WTC11 (cell line): ENCODE measurements at places on chromosomes 12 and 14. TPM values are rescaled to one million over a fixed set of nuclear protein-coding genes. Genes with fewer than 3 reads are reported as not detected.
A peak's percentile ranks its signal among the peaks of the same experiment; 100 is the strongest.

The KRT73 gene
- not detected in 3 replicates for total RNA-seq

The PKP2 gene
- 21.7 to 22.0 TPM (median 21.9 TPM) in 3 replicates for total RNA-seq

The PRIM1 gene
- 51.7 to 54.5 TPM (median 54.0 TPM) in 3 replicates for total RNA-seq

The GPX2 gene
- total RNA-seq, result 0.80 to 1.5 TPM (median 1.0 TPM) in 3 replicates

The PLEKHD1 gene
- total RNA-seq, result 0.85 to 1.0 TPM (median 0.87 TPM) in 3 replicates

DNA sequence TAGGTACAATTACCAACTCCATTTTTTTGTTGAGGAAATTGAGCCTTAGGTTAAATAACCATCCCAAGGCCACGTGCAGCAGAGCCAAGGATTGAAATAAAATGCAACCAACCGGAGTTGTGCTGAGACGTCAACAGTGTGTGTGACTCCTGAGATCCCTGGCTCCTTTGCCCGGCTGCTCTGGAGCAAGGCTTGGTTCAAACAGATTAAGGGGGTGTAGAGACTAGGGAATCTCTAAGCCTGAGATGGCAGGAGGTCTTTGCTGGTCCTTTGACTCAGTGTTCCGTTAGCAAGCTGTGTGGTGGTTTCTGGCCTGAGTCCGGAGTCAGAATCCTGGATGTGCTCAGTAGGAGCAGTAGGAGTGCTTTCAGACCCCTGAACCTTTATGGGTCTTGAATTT lies 1.4 kb upstream of the SLC8A3 start:
- no peak for DNase-seq
- no peak overlapping the region for H3K27ac ChIP-seq
- peak overlapping the region; percentile 65; the same call in 1 of the 2 replicates for H3K4me3 ChIP-seq
- H3K36me3 ChIP-seq, result no peaks in the 10 kb centered on the region

GRCh38 chr14:23951590-23952201 lies 1.9 kb upstream of the DHRS4 start:
- H3K4me3 ChIP-seq, result 0 out of 2 replicates have a peak overlapping the region, but pooled peaks have one; percentile 3
- H3K27me3 ChIP-seq, result peaks cover 2% of the 10 kb centered on the region; the same call in 1 of the 2 replicates
- no peak overlapping the region for H3K27ac ChIP-seq
- H3K36me3 ChIP-seq, result peaks cover 3% of the 10 kb centered on the region; the same call in 1 of the 2 replicates
- peaks cover 26% of the 10 kb centered on the region for H3K4me1 ChIP-seq

GRCh38 chr14:32669391-32669790 lies 269.3 kb upstream of the NPAS3 start:
- H3K27me3 ChIP-seq, result no peaks in the 10 kb centered on the region
- no peaks in the 10 kb centered on the region for H3K36me3 ChIP-seq
- H3K4me3 ChIP-seq, result no peak overlapping the region
- H3K4me1 ChIP-seq, result no peaks in the 10 kb centered on the region
- no peak overlapping the region for H3K27ac ChIP-seq

- no peaks in the 10 kb centered on the region; the same call in none of the 2 replicates for H3K27me3 ChIP-seq
- no peak overlapping the region for H3K27ac ChIP-seq
- peaks cover 2% of the 10 kb centered on the region; the same call in 1 of the 2 replicates for H3K4me1 ChIP-seq
Measured at GRCh38 chr14:96104469-96105057, 65.4 kb downstream of the C14orf132 start.

DNA sequence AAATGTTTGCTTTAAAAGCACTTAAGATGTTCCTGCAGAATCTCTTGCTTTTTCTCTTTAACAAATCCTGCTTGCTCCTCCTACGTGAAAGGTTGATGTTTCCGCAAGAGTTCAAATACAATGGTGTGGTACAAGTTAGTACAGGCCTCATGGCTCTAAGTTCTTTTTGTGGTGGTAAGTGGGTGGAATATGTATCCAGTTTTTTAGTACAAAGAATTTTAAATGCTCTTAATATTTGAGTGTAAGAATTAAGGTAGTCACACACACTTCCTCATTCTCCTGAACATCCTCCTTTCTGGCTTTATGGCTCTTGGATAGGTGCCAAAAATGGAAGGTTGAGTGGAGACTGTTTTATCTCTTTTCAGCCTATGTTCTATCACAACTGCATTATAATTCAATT lies 1.8 kb downstream of the OTOGL start:
- H3K36me3 ChIP-seq, result no peaks in the 10 kb centered on the region
- DNase-seq, result no peak
- H3K4me1 ChIP-seq, result no peaks in the 10 kb centered on the region
- no peak overlapping the region for H3K4me3 ChIP-seq
- no peak overlapping the region for H3K27ac ChIP-seq

DNA sequence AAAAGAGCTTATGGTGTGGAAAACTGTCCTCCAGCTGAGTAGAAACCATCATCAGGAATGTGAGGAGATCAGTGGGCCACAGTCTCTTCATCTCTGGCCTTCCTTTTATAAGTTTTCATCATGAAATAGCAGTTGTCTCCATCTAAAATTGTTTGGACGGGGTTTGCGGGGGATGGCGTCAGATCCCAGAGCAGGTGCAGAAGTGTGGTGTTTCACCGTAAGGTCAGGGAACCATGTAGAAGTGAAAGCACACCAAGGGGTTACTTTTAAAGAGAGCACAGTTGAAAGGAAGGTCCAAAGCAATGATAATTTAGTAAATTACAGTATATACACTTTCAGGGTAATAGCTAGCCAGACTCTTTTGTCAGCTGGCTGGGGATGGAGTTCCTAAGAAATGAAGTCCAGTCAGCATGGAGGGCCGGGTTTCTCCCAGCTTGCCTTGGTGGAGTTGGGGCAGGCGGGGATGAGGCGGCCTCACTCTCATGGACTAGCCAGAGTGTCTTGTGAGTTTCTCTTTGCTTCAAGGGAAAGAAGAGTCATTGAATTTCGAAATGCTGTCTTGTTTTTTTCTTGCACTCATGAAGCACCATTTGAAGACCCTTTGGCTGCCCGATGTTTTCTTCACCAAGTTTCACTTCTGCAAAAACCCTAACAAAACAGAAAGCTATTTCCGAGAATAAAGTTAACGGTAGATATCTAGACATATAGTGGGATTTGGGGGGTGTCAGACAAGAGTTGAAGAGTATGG lies 100.6 kb downstream of the ETV6 start:
- peaks cover 60% of the 10 kb centered on the region for H3K4me1 ChIP-seq
- no peak overlapping the region for H3K27ac ChIP-seq
- H3K27me3 ChIP-seq, result no peaks in the 10 kb centered on the region

GRCh38 chr12:46585854-46586621 lies 213.5 kb upstream of the SLC38A2 start:
- peaks cover 6% of the 10 kb centered on the region for H3K27me3 ChIP-seq
- peaks cover 37% of the 10 kb centered on the region for H3K4me1 ChIP-seq
- DNase-seq, result peak; percentile 70
- no peak overlapping the region for H3K4me3 ChIP-seq

GRCh38 chr12:27576667-27577347 lies 52.8 kb downstream of the PPFIBP1 start:
- DNase-seq, result no peak
- no peaks in the 10 kb centered on the region; the same call in 1 of the 2 replicates for H3K36me3 ChIP-seq

DNA sequence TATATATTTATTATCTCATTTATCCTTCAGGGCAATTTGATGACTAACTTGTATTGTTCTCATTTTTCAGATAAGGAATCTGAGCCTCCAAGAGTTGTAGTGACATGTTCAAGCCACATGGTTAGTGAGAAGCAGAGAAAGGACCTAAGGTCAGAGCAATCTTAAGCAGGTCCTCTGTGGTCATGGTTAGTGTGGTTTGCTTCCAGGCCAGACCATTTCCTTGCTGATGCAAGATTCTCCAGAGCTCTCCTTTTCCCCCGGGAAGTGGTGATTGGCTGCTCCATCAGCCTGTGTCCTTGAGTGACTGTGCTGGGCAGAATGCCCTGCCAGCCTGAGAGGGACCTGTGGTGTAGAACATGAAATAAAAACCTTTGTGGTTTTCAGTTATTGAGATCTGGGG lies 141.3 kb downstream of the KTN1 start:
- no peaks in the 10 kb centered on the region for H3K4me1 ChIP-seq
- no peaks in the 10 kb centered on the region for H3K27me3 ChIP-seq
- H3K4me3 ChIP-seq, result no peak overlapping the region
- no peak overlapping the region for H3K27ac ChIP-seq
- DNase-seq, result no peak

DNA sequence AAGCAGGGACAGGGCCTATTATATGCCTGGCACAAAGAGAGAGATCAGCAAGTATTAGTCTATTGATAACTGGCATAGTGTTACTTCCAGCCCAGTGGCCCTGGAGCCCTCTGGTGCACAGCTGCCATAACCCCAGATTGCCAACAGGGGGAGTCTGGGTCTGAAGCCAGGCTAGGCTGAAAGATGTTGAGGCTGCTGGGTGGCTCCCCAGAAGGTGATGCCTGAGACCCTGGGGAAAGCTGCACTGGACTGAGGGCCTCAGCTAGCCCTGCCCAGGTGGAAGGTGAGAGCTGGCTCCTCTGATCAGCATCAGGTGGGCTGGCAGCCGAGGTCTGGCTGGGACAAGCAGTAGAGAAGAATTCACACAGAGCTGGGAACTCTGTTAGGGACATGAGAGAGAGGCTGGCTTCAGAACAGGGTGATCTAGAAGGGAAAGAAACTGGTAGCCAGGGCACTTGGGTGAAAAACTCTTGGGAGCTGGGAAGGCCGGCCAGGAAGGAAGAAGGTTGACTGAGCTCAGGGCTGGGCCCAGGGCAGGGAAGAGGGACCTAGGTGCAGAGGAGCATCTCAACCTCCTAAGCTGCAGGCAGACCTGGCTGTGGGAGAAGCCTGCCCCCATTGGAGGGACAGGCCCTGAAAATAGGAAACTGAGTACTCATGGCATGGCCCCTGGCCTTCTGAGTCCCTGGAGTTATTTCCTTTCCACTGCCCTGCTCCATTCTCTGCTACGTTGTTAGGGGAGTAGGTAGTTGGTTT lies 3.9 kb downstream of the GZMH start:
- no peak overlapping the region for H3K4me3 ChIP-seq
- peaks cover 4% of the 10 kb centered on the region; the same call in 1 of the 2 replicates for H3K27me3 ChIP-seq
- no peaks in the 10 kb centered on the region for H3K36me3 ChIP-seq
- H3K4me1 ChIP-seq, result peaks cover 2% of the 10 kb centered on the region
- DNase-seq, result peak; percentile 82

GRCh38 chr14:104598910-104599273 lies 5.7 kb downstream of the TMEM179 start:
- H3K4me1 ChIP-seq, result peaks cover under 1% of the 10 kb centered on the region; the same call in 1 of the 2 replicates
- H3K36me3 ChIP-seq, result no peaks in the 10 kb centered on the region
- H3K27me3 ChIP-seq, result peaks cover 4% of the 10 kb centered on the region
- H3K27ac ChIP-seq, result no peak overlapping the region
- H3K4me3 ChIP-seq, result no peak overlapping the region
- no peak for DNase-seq

DNA sequence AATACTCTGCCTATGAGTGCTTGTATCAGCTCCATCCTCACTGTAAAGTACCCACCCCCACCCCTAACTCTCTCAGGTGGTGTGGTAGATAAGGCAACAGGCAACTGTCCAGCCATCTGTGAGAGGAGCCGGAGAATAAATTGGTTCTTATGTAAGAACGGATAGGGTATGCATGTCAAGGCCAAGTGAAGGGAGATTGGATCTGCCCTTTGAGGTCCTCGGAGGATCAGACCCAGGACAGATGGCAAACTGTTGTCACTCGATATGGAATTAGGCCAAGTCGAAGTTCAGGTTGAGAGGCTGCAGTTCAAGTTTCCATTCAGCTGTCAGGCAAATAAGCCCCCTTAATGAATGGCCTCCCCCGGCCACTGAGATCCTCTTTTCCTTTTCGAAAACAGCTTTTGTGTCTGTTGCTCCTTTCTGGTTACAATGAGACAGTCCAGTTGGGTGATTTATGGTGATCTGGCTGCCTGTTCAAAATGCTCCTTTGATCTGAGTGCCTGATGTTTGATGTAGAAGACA lies 120.3 kb downstream of the VRK1 start:
- H3K4me1 ChIP-seq, result no peaks in the 10 kb centered on the region
- H3K36me3 ChIP-seq, result peaks cover 22% of the 10 kb centered on the region
- H3K4me3 ChIP-seq, result no peak overlapping the region

DNA sequence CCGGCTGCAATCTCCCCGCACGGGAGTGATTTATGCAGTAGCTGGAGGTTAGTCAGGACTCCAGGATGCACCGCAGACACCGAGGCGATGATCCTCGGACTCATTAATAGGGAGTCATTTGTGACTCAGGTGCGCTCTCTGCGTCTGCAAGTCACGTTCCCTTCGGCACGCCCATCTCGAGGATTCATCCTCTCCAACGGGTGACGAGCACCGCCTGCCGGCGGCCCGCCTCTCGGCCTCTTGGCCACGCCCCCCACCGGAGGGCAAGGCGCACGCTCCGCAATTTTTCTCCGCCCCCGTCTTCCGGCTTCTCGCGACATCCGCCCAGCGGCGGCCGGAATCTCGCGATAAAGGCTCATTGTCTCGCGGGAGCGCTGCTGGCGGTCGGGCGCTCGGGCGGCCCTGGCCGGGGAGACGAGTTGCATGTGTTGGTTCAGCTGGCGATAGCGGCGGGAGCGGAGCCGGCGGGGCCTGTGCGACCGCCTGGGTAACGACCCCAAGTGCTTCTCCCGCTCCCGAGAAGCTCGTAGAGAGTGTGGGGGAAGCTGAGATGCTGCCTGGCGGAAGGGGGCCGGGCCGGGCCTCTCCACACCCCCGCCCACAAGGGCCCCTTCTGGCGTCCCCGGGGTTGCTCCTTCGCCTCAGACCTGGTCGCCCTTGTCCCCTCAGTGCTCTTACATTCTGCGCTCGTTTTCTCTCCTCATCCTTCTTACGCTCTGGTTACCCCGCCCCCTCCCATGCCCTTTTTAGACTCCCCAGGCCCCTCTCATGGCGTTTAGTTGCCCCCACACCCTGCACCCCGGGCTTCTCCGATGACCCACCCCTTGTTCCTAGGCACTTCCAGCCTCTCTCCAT lies at the start of gene DENR:
DENR (plus strand) TSS at position 361 of the 855 bp plus-strand sequence. CDS start 878 bp downstream, outside the sequence.
- H3K4me3 ChIP-seq, result peak within 1 kb of the TSS; percentile 97
- H3K4me1 ChIP-seq, result peaks cover 35% of the 10 kb centered on the region
- DNase-seq, result peak; percentile 100
- peaks cover 40% of the 10 kb centered on the region for H3K36me3 ChIP-seq
- peak within 1 kb of the TSS; percentile 99 for H3K27ac ChIP-seq
- no peaks in the 10 kb centered on the region for H3K27me3 ChIP-seq

- H3K4me3 ChIP-seq, result no peak overlapping the region
- peaks cover 54% of the 10 kb centered on the region for H3K4me1 ChIP-seq
- peak overlapping the region; percentile 10; the same call in 1 of the 2 replicates for H3K27ac ChIP-seq
Measured at GRCh38 chr12:11862798-11863197, 207.9 kb upstream of the BCL2L14 start.

GRCh38 chr12:3815094-3815766 lies 58.0 kb downstream of the PARP11 start:
- H3K27me3 ChIP-seq, result no peaks in the 10 kb centered on the region
- peaks cover 8% of the 10 kb centered on the region for H3K36me3 ChIP-seq
- no peak overlapping the region for H3K4me3 ChIP-seq
- peaks cover 11% of the 10 kb centered on the region for H3K4me1 ChIP-seq
- no peak for DNase-seq
- H3K27ac ChIP-seq, result no peak overlapping the region
